ENCODE measurements at places on chromosomes 16 and 17.
A peak's percentile ranks its signal among the peaks of the same experiment; 100 is the strongest.

- no peak for DNase-seq
These were observed 197.3 kb upstream of the SDK2 start for GRCh38 chr17:73841431-73842060.

GRCh38 chr16:89722392-89723278 is 1.3 kb downstream of the ZNF276 start:
- peak; percentile 36 for DNase-seq

DNA sequence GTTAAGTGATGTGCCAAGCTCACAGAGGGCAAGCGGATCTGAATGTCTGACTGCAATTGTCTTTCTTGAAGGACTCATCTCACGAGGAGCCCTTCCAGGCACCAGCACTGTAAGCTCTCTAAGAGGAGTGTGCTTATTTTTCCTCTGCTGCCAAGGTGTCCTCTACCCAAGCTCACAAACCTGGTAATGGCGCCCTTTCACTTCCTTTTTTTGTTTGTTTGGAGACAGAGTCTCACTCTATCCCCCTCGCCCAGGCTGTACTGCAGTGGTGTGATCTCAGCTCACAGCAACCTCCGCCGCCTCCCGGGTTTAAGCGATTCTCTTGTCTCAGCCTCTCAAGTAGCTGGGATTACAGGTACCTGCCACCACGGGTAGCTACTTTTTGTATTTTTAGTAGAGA is 233.8 kb downstream of the MAP2K4 start:
- no peak for DNase-seq

DNA sequence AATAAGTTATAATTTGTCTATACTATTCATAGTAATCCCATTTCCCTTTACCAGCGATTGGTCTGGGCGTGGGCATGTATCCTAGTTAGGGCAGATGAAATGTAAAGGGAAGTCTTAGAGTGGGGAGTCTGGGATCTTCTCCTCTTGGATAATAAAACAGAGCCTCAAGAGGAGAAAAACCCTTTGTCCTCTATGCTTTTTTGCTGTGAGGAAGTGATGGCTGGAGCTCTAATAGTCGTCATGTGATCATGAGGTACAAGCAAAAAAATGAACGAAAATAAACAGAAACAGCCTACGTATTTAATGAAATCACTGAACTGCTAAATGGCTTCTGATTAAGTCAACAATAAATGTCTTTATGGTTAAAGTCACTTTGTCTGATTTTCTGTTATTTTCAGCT is 26.8 kb downstream of the EFCAB5 start:
- no peak for DNase-seq

Measured in stimulated activated CD8-positive, alpha-beta memory T cell treated with anti-CD3 and anti-CD28 coated beads, Interleukin-2, amount 100 ng/mL, for 1 hour (primary cell).